ENCODE measurements at places on chromosomes 16 and 17.

- no peak for DNase-seq
Measured at GRCh38 chr16:442976-443375, 17.5 kb downstream of the RAB11FIP3 start.

DNA sequence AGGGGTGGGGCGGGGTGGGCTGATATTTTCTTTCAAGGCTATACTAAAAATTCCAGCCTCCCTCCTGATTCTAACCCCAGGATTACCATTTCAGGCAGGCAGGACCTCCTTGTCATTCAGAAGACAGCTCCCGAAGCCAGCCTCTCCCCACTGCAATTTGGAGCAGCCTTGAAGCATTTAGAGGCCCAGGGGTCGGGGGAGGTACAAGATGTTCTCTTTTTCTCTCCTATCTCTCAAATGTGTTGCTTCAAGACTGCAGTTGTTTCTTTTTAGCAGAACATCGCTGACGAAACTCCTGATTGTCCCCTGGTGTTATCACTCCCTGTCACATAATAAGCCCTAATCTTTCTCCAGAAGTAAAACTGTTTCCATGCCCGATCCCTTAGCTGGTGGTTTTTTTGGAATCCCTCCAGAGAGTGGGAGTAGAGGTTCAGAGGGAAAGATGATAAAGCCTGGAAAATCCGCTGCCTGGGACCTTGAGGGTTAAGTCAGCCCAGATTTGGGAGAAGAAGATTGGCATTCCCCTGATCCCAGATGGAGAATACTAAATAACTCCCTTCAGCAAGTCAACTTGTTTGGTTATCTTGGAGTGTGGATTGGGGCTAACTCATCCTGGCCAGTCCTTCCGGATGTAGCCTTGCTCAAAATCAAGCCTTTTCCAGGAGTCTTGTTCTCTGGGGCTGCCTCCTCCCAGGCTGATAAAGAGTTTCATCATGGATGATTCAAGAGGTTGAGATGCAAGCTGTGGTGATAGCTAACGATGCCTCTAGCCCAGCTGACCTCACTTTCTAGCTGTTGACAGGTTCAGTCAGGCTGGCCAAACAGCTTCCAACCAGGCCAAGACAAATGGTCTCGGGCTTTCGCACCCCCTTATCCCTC is 71.3 kb downstream of the SOX9 start:
- peak; percentile 52 for DNase-seq

GRCh38 chr16:2927010-2927646 is 15.4 kb downstream of the FLYWCH1 start:
- DNase-seq = peak; percentile 85

GRCh38 chr16:75794426-75794825 is 68.1 kb upstream of the CPHXL start:
- no peak for DNase-seq

- DNase-seq = no peak
Measured at GRCh38 chr16:11986521-11987057, 10.1 kb downstream of the SNX29 start.

GRCh38 chr16:81358860-81359259 is 44.1 kb downstream of the GAN start:
- no peak for DNase-seq

DNA sequence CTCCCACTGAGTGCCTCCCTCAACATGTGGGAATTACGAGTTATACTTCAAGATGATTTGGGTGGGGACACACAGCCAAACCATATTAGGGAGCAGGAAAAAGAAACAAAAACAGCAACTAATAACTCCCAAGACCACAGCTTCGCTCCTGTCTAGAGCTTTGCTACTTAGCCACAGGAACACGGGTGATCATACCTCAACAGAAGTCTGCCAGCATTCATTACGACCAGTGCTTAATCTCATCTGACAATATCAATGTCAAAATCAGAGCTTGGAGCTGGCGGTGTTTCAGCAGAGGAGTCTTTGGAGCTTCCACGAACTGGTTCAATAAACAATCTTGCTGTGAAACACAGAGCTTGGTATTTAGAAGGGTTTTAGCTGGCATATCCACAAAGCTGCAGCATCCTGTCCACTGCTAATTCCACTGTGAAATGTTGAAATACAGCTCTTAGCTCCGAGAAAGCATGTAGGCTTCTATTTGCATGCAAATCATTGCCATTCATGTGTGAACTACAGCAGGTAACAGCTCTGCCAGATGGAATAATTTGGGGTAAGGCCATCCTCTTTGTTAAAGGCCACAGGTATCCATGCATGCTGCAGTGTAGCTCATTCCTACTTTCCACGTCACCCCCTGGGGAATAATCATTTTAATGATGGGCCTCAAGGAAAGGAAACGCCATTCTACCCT is 128.4 kb upstream of the GOT2 start:
- no peak for DNase-seq

- DNase-seq = no peak
Measured at GRCh38 chr16:23679986-23680336, 1.3 kb downstream of the PLK1 start.

DNA sequence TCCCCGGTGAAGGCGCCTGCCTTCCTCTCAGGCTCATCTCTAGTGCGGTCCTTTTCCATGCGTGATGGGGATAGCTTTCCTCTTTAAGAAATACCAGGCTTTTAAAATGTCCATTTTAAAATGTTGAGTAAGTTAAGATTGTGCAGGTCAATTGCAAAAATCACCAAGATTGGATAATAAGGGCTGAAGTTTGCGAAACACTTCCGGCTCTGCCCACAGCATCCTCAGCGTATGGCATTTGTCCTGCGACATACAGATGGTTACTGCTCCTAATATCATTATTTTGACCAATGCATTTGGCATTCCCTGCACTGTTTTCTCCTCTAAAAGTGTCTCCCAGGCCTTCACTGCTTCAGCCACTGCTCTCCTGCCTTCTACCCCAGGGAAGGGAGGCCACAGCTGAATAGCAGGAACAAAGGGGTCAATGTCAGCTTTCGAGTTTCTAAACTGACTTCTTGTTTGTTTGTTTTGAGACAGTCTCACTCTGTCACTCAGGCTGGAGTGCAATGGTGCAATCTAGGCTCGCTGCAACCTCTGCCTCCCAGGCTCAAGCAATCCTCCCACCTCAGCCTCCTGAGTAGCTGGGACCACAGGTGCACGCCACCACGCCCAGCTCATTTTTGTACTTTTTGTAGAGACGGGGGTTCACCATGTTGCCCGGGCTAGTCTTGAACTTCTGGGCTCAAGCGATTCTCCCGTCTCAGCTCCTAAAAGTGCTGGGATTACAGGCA is 91.9 kb downstream of the CRISPLD2 start:
- no peak for DNase-seq

DNA sequence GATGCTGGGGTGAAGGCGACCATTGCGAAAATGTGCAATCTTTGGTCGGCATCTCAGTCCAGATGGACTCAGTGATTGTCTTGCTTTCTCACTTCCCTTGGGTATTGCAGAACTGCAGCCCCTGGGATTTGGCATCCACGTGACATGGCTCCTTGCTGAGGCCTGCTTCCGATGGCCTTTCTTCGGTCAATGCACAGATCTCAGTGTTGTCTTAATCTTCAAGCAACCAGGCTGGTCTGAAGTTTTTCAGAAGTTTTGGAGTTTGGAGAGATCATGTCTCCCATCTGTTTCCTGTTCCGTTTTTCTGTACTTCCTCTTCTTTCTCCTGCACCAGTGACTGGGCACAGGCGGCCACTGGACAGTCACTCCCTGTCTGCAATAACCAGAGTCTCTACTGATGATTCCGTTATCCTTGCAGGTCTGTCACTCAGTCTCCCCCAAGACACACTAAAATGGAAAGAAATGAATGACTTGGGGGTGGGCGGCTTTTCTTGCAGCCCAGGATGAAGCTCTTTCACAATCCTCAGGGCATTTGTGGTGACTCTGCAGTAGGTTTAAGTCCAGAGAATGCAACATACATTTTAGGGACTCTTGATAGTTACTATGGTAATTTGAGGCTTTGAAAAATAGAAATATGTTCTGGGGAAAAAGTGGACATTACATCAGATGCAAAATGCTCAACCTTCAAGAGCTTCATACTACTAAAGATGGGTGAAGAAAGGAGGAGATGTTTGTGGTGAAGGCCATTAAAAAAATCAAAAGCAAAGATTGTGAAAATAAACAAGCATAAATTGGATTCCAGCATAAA is 106.3 kb upstream of the ZFHX3 start:
- DNase-seq = no peak

DNA sequence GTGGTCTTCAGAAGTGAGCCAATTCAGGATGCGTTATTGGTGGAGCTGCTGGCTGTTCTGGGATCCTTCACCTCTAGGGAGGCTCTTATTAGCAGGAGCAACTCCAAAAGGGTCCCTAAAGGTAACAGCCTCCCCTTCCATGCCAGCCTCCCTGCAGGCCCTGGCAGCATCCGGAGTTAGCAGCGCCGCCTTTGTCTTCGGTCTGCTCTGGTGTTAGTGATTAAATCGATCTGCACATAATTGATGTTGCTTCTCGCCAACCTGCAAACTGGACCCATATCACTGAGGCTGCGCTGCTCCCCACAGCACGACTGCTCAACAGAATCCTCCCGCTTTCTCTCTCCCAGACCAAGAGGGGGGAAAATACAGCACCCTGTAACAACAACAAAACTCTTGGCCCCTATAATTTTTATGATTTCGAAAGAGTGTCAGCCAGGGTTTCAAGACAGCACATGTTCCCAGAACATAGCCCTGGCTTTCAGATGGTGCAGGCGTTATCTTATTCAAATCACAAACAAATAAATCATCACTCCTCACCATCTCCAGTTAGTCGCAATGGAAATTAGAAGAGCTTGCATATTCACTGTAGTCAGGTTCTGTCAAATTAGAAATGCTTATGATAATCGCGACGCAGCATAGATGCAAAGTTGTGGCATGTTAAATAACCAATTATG is 76.0 kb downstream of the IRX3 start:
- DNase-seq = no peak

DNA sequence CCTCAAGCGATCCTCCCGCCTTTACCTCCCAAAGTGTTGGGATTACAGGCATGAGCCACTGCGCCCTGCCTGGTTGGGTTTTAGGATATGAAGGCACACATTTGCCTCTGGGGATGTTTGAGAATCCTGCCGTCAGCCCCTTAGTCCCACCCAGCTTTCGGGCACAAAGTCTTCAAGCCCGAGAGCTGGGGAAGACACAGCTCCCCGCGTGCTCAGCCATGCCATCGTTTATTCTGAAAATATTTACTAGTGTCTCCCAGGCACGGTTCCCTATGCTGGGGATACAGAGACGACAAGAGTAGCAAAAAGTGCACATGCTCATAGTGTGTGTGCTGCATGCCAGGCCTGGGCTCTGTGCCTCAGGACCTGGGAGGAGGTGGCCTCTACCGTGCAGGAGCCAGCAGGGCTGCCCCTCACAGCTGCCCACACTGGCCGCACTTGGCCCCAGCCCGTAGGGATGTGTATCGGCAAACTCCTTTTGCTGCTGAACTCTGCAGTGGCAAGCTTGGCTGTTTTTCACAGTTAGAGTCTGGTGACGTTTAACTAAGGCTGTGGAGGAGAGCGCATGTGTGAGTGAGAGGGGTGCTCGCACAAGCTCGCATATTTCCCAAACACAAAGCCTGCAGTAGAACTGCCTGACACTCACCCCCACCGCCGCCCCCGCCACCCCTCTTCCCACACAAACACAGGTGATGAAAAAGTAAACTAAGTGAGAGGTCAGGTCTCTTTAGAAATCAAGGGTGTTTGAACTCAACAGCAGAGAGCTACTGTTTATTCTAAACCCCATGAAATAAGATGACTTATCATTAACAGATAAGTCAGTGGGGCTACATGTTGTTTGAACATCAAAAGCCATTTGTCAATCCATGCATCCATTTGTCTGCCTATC is 266.4 kb downstream of the MRTFB start:
- DNase-seq = no peak

DNA sequence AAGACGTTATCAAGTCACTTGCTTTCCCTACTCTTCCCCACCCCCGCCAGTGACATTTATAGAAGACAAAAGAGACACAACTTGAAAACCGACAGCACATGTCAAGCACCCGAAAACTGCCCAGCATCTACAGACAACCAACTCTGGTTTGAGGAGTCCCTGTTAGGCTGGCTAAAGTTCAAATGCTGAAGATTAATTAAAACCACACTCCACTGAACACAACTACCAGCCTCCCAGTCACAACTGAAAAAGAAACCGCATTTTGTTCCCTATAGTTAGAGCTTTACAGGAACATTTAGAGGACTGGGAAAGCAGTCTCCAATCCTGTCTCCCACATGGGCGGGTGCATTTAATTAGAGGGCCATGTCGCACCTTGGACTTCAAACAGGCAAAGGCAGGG is 73.0 kb upstream of the COX10 start:
- DNase-seq = no peak

DNA sequence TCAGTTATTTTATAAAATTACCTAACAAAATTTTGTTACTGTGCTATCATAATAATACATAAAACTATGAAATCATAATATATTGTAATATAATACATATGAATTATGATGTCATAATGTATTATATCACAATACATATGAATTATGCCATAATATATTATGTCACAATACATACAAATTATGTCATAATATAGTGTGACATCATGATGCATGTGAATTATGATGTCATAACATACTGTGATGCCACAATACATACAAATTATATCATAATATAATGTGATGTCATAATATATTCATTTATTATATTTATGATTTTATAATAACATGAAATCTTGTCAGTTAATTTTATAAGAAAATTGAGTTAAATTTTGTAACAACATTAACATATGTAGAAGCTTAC is 2021.6 kb downstream of the TP53TG3F start:
- no peak for DNase-seq

- no peak for DNase-seq
Measured at GRCh38 chr17:74213861-74214391, 555 bp downstream of the TTYH2 start.

DNA sequence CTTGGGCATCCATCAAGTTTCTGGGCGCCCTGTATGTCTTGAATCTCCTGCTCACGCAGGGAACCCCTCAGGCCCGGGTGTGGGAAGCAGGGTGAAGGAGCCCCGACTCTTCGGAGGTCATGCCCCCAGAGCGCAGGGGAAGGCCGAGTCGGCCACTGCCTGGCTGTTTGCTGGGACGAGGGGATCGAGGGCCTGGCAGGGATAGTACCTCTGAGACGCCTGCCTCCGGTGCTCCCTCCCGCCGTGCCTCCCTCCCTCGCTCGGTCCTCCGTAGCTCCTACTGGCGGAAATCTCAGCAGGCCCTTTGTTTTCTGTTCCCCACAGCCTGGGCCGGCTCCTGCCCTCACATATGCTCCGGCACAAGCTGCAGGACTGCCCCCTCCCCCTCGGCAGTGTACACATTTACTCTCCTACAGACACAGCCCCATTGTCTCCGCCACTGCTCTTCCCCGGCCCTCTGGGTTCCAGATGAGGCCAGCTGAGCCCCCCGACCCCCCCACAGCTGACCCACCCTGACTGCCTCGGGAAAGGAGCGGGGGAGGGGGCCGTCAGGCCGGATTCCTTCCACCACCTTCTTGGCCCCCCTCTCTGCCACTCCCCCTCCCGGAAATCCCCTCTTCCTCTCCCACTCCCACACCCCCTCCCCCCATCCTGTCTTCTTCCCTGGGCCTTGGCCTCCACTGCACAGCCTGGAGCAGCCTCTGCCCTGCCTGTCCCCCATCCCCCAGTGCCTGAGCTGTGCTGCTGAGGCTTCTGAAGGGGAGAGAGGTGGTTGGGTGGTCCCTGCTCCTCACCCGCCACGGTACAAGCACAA is 1.4 kb downstream of the TRAF4 start:
- peak; percentile 64 for DNase-seq

GRCh38 chr16:80996688-80997138 is 10.0 kb downstream of the CMC2 start:
- DNase-seq = no peak

GRCh38 chr16:77063676-77064016 is 127.3 kb upstream of the MON1B start:
- no peak for DNase-seq

- no peak for DNase-seq
Measured at GRCh38 chr16:72224260-72224768, 52.4 kb upstream of the PMFBP1 start.

- no peak for DNase-seq
Measured at GRCh38 chr16:84959784-84960417, 51.4 kb downstream of the ZDHHC7 start.

Measured in astrocyte of the spinal cord (primary cell).